ENCODE measurements at places on chromosomes 5 and 9.
A peak's percentile ranks its signal among the peaks of the same experiment; 100 is the strongest.

DNA sequence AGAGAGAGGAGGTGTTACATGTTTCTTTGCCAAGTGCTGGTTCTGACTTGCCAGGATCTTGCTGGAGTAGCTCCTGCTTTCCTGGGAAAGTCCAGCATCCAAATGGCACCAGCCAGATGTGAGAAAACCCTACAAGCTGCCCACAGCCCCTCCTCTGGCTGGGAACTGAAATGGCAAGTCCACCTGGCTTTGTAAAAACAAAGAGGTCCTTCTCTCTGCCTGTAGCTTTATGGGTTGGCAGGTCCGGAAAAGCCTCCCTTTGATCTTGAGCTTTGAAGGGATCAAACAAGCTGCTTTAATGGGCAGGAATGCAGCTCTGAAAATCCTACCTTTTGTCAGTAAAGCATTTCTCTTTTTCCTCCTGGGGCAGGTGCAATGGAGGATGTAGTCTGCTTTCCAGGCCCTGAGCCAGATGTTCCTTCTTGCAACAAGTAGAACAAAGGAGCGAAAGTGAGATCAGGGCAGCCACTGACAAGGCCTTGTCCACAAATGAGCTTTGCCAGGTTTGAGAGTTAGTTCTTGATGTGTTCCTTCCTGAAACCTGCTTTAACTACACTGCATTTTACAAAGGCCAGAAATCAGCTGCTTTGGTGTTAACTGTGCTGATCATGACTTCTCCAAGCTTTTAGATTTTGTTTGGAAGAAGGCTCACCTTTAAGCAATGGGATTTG is 456.7 kb downstream of the ZNF608 start:
- peak; percentile 68 for DNase-seq

GRCh38 chr5:159362220-159362619 is 31.9 kb upstream of the IL12B start:
- no peak for DNase-seq

DNA sequence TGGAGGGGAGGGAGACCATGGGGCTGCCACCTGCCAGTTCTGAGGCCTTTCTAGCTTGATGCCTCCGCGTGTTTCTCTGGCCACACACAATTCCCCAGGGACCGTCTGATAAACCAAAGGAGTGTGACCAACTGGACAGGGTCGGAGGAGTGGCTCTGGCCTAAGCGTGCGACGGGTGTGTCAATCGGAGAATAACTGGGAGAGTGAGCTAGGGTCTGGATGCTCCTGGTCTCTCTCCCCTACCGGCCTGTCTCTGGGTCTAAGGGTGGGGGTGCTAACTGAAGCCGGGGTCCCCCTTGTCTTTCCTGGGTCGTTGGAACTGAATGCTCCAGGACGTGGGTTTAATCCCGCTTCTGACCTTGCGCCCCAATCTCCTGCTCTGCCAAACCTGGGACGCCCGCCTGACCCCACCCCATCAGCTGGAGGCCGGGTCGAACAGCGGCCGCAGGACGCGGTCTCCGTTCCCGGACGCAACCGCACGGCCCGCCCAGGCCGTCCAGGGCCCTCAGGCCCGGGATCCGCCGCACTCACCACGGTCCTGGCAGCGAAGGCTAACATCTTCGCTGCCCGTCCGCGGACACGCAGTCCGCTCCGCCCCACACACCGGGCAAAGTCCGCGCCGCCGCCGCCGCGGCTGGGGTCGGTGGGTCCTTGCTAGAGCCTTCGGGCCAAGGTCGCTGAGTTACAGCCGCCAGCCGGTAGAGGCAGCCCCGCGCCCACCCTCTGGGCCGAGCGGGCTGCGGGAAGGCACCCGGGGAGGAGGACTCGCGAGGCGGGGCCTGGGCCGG is 447 bp downstream of the CRAT start:
- no peak for DNase-seq

GRCh38 chr9:133515615-133516255 is 9.0 kb downstream of the MYMK start:
- no peak for DNase-seq

GRCh38 chr5:132776131-132776937 is 705 bp downstream of the SEPTIN8 start:
- peak; percentile 35 for DNase-seq

DNA sequence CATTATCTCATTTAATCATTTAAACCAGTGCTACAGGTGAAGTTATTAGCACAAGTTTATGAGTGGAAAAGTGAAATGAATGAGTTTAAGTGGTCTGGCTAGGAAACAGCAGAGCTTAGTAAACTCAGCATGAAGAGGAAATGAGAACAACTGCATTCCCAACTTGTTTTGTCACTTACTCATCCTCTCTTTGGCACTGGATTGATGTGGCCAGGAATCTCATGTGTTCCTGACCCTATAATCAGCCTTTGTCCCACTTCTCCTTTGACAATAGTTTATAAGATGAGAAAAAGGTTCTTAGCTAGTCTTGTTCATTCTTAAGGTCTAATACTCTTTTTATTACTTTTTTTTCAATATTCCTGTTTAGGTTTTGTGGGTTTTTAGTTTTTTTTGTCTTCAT is 559.2 kb upstream of the TLE4 start:
- no peak for DNase-seq

DNA sequence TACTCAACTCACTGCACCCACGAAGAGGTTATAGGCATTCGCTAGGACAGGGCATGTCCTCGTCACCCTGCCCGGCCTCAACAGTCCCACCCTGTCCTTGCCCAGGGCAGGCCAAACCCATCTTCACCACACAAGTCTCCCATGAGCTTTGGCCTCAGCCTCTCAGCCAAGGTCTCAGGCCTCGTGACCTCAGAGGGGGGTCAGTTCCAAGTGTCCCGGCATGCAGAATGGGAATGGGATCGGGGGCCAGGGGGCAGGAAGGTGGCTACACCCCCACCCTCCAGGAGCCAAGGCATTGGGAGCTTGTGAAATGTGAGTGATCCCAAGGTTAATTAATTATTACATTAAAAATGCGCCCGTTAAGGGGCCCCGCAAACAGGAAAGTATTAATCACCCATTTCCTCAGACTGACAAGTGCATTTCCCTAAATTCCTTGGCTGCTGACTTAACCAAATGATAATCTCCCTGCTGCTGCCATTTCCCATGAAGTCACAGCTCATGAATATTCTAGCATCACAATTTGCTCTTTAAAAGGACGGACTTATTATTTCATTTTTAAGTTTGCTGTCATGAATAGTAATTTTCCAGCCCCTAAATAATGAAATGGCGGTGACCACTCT is 8.0 kb upstream of the UBAC1 start:
- no peak for DNase-seq

DNA sequence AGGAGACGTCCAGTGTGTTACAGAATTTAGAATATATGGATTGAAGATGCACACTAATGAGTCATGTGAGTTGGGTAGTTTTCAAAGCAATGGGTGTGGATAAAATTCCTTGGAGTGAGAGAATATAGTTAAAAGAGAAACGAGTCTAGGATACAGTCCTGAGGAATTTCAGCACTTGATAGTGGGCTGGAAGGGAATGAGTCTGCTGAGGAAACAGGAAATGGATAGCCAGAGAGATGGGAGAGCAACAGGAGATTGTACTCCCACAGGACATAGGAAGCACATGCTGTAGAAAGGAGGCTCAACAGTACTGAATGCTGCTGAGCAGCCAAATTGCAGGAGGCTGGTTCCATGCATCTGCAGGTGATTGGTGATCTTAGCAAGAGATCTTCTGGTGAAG is 68.1 kb downstream of the FBN2 start:
- no peak for DNase-seq

DNA sequence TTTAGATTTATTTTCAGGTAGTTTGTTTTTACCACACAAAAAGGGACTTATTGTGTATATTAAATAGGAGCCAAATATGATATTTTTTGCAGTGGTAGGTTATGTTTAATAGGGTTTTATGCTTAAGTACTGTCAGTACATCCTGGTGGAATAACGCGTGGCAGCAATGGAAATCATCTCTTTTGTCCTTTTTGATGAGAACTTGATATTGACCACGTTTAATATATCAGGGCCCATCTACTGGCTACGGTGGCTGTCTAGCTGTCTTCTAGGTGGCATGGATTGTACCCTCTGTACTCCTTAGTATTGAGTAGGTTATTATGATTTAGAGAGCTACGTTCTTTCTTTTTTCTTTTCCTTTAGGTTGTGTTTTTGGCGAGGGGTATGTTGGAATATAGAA is 2.6 kb downstream of the BASP1 start:
- DNase-seq, result no peak
